Endothelial cell of umbilical vein (primary cell): ENCODE measurements at places on chromosomes 1 and 21. TPM values are rescaled to one million over a fixed set of nuclear protein-coding genes. Genes with fewer than 3 reads are reported as not detected.

ZNF697 gene
- polyA plus RNA-seq, result 6.2 and 6.3 TPM in 2 replicates

THEMIS2 gene
- 15.3 and 15.7 TPM in 2 replicates for polyA plus RNA-seq

DNA sequence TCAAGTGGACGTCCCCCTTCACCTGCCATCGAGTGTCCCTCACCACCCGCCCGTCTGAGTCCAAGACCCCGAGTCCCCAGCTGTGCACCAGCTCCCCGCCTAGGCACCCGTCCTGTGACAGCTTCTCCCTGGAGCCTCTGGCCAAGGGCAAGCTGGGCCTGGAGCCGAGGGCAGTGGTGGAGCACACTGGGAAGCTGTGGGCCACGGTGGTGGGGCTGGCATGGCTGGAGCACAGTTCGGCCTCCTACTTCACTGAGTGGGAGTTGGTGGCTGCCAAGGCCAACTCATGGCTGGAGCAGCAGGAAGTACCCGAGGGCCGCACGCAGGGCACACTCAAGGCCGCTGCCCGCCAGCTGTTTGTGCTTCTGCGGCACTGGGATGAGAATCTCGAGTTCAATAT is 63.2 kb downstream of the VWA5B1 start:
- DNase-seq, result no peak

DNA sequence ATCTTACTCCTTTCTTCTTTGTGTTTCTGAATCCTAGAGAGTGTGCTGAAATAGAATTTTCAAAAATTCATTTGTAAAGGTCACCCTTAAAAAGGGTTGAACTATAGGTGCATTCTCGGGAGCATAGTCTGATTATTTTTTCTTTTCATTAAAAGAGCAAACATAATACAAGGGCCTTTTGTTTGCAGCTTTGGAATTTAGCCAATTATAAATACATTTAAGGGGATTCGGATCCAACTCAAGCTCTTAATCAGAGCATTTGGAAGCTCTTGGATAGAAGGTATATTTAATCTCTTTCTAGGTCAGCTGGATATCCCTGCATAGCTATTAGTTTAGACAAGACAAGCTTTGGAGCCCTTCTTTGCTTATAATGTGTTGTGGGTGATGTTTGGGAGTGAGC is 321.7 kb downstream of the HHAT start:
- DNase-seq, result no peak

GRCh38 chr1:27724961-27725373 is 794 bp upstream of the FAM76A start:
- peak; percentile 5 for DNase-seq

DNA sequence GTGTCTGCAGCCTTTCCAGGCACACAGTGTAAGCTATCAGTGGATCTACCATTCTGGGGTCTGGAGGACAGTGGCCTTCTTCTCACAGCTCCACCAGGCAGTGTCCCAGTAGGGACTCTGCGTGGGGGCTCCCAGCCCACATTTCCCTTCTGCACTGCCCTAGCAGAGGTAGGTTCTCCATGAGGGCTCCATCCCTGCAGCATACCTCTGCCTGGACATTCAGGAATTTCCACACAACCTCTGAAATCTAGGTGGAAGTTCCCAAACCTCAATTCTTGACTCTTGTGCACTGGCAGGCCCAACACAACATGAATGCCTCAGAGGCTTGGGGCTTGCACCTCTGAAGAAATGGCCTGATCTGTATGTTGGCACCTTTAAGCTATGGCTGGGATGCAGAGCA is 6.8 kb downstream of the CRYZ start:
- no peak for DNase-seq

- DNase-seq, result no peak
These were observed at the start of gene SLAMF6 for GRCh38 chr1:160522622-160523345. SLAMF6 (minus strand) TSS chr1:160523255; CDS start chr1:160523192, 63 bp downstream.

DNA sequence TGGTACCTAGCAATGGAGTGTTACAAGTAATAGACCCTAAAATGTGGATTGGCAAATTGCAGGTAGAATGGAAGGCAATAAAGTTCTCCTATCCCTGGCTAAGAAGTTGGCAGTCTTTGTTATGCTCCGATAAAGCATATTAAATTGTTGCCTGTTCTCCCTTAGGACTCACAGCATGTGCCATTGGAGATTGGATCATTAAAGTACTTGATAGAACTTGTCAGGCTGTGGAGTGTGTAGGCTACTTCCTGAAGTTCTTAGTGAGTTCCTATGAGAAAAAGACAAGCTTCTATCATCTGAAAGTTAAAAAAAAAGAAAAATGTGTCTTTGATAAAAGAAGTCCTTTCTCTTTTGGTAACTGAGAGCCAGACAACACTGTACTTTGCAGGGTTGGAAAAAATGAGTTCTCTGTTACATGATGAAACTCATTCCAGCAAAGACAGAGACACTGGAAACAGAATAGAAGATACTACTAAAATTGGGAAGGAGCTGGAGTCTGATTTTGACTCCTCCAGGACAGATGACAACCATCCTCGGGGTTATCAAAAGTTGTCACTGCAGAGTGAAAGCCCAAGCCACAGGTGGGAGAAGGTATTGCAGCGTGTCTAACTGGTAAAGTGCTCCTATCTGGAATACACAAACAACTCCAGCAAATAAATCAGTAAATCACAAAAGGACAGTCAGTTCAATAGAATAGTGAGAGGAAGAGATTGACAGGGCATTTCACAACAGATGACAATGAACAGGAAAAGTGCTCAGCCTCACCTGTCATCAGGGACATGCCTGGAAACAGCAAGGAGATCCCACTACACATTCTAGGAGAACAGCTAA is 87.5 kb upstream of the WDR26 start:
- no peak for DNase-seq

- DNase-seq, result no peak
These were observed 3.0 kb downstream of the SPATA46 start for GRCh38 chr1:162373541-162374260.

DNA sequence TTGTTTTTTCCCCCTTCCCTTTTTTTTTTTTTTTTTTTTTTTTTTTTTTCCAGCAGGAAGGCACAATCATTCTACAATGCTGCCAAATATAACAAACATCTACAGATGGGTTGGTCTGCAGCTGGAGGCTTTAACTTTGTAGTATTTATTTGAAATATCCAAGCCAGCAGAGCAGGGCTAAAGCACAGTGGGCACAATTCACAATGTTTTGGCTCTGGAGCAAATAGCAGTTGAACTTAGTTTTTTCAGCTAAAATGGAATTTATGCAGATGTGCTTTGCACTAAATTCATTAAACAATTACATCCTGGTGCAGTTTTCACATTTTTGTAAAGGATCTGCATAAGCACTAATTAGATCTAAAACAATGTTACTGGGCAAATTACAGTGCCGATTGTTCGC is 39.8 kb upstream of the ZBTB18 start:
- peak; percentile 77 for DNase-seq

GRCh38 chr1:244810221-244810620 is 25.2 kb upstream of the COX20 start:
- no peak for DNase-seq
